ENCODE measurements at places on chromosomes 4 and X.

- DNase-seq, result no peak
Observed at GRCh38 chr4:153281476-153281875, 63.0 kb upstream of the MND1 start.

- no peak for DNase-seq
Observed at GRCh38 chrX:108072746-108073145, 18.6 kb downstream of the PSMD10 start.

GRCh38 chr4:23463071-23463470 is 426.8 kb downstream of the PPARGC1A start:
- DNase-seq, result no peak

GRCh38 chrX:3529466-3530010 is 183.1 kb upstream of the MXRA5 start:
- DNase-seq, result no peak

DNA sequence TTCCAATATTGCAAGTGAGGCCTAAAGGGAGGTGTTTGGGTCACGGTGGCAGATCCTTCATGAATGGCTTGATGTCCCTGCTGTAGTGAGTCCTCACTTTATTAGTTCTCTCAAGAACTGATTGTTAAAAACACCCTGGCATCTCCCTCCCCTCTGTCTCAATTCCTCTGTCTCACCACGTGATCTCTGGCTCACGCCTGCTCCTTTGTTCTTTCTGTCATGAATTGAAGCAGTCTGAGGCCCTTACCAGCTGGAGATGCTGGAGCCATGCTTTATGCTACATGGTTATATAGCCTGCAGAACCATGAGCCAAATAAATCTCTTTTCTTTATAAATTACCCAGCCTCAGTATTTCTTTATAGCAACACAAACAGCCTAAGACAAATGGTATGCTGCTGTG is 980.7 kb upstream of the GRIA3 start:
- DNase-seq, result no peak

GRCh38 chr4:38805530-38806145 is 1.0 kb upstream of the TLR1 start:
- peak; percentile 31 for DNase-seq

DNA sequence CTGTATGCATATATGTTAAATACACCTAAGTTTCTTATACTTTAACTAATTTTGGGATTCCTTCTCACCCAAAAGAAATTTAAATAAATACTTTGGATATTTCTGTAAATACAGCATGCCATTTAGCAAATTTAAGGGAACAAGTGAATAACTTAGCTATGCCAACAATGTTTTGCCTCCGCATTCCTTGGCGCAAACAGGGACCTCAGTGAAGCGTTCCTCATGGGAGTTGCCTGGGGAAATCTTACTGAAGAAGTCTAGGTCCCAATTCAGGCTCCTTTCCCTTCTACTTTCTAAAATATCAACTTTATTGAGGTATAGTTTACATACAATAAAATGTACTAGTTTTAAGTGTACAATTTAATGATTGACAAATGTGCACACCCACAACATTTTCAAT is 25.0 kb downstream of the COL4A5 start:
- DNase-seq, result no peak

- no peak for DNase-seq
Observed at GRCh38 chrX:48487362-48487798, 11.4 kb downstream of the FTSJ1 start.

- no peak for DNase-seq
Observed at GRCh38 chr4:17195461-17196275, 297.2 kb upstream of the LDB2 start.

DNA sequence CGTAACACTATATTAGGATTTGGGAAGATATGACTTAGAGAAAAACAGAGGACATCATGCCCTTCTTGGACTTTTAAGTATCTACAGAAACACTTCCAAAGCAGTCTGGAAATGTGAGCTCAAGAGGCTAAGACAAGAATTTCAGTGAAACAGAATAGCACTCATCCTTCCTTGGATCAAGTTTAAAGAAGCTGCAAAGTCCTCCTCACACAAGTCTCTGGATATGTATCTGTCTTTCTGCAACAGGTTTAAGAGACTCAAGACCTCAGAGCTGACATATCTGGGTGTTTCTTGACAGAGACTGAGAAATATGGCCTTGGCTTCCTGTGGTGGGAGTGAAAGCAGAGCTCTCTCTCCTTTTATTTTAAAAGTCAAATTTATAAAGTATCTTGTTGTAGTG is 82.5 kb upstream of the GIMD1 start:
- no peak for DNase-seq

DNA sequence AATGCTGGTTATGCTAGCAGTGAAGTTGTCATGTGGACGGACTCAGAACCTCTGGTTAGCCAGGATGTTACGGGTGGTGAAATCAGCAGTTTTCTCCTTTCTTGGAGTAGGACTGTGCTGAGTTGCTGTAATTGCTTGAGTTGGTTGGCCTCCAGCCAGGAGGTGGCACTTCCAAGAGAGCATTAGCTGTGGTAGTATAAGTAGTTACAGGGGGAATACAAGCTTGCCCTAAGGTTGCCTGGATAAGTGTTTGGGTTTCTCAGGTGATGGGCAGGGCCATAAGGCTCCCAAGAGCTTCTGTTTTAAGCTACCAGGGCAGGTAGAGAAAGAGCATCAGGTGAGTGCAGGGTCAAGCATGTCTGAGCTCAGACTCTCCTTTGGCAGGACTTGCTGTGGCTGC is 103.0 kb downstream of the ZNF518B start:
- no peak for DNase-seq

- DNase-seq, result no peak
Observed at GRCh38 chrX:43552156-43552555, 103.9 kb upstream of the MAOA start.

DNA sequence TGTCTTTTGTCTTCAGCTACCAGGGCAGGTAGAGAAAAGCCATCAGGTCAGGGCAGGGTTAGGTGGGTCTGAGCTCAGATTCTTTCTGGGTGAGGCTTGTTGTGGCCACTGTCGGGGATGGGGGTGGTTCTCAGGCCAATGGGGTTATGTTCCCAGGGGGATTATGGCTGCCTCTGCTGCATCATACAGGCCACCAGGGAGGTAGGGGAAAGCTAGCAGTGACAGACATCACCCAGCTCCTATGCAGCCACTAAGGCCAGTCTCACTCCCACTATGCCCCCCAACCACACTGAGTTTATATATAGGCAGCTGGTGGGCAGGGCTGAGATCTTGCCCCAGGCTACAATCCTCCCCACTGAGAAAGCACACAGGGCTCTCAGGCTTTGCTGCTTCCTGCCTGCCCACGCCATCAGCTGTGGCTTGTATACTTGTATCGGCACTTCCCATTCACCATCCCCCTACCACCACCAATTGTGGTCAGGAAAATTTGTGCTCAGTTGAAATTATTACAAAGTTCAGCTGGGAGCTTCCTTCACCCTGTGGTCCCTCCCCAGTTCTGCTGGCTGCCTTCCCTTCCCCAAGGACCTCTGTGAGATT is 72.6 kb upstream of the PTPN13 start:
- no peak for DNase-seq

GRCh38 chr4:121784975-121785374 is 16.1 kb upstream of the EXOSC9 start:
- DNase-seq, result no peak

DNA sequence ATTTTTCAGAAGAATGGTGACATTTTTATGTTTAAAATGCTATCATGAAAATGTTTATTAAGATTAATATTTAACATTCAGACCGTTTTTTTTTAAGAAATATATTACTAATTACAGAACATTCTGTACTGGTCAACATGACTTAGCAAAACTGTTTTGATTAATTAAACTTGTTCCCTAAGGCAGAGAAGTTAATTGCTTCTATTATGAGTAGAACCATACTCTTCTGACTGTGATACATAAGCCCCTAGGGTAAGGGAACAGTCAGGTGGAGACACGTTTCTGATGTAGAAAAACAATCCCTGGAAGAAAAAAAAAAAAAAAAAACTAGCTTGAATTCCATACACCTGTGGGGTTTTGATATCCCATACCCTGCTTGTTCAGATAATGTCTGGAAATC is 97.4 kb downstream of the GPM6A start:
- DNase-seq, result no peak

DNA sequence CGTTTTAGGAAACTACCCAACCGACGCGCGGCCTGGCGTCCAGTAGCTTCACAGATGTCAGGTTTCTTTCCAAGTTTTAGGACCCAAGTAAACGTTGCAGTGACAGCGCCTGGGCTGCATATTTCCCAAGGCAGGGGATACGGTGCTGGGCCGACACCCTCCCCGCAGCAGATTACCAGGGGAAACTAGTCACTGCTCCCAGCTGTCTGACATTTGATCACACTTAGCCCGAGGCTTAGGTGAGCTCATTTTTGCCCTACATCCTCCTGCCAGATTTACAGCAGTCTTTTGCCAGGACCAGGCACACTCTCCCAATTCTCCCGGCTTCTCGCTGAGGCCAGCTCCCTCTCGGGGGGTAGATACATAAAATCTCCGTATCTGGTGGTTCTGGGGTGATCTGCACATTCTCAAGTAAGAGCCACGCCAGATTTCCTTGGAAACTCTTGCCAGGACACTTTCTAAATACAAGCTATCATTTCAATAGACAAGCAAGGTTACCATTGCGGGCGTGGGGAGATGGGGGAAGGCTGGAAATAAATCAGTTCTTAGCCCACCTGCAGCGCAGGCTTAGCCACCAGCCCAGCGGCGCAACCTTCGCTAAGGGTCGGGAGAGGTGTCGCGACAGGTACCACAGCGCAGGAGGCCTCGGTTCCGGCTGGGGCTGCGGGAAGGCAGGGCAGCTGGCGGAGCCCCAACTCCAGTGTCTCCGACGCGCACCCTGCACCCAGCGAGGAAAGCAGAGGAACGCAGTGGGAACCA is 2.5 kb upstream of the SOX3 start:
- DNase-seq, result no peak

- no peak for DNase-seq
Observed at GRCh38 chr4:184649971-184650855, 675 bp downstream of the PRIMPOL start.

DNA sequence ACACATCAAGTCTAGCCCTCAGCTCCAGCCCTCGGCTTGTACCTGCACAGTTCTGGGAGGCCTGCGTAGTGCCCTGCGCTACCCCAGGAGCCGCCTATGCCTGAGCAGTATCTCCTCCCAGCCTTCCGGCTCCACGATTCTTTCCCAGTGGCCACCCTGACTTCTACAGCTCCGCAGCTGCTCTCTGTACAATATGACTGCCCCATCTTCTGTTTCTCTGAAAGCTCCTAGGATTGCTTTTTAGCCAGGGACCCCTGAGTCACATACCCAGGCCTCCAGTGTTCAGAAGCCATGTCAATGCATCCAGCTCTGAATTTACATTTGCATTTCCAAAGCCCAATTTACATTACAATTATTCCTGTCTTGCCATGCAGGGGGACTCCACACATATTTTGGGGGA is 135.5 kb downstream of the PJA1 start:
- no peak for DNase-seq

GRCh38 chrX:43646800-43647199 is 9.3 kb upstream of the MAOA start:
- DNase-seq, result no peak

Data from CD4-positive, alpha-beta T cell treated with Interleukin-17A for 4 hours (primary cell).